ENCODE measurements at places on chromosomes 1 and 21.

- no peak for DNase-seq
Measured at GRCh38 chr1:112528076-112528475, 19.3 kb downstream of the WNT2B start.

DNA sequence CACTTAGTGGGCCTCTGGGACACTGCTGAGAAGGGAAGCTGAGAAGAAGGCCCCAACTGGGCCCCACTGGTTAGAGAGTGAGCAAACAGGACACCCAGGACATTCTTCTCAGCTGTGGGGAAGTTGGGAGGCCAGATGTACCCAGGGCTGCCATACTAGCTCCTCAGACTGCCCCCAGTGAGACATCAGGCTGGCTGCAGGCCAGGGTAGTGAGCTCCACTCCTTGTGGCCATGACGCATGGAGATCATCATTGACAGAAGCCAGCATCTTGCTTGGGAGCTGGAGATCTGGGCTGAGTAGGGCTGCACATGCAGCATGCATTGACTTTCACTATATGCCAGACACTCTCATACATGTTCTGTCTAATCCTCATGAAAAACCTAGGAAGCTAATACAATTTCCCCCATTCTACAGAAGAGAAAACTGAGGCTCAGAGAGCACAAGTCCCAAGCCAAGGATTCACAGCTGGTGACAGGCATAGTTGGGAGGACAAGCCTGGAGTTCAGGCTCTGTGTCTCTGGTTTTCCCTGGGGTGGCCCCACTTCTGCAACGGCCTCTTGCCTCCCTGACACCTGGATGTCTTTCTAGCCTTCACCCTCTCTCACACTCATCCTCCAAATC is 24.1 kb upstream of the MYCL start:
- no peak for DNase-seq

DNA sequence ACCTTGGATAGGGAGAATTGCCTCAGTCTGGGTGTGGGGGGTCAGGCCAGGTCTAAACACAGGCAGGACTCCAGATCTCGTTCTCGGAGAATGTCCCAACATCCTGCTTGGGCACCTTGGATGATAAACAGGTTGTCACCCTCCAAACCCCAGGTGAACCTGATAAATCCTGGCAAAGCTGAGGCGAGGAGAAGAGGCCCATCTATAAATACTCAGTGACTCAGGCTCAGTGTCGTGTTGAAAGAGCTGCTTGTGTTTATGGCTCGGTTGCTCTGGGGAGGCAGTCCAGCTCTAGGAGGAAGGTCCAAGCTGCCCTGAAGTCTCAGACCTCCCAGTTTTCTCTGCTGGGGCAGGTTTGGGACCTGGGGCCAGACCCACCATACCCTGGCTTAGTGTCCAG is 15.8 kb upstream of the TRIM63 start:
- DNase-seq = no peak

GRCh38 chr1:236063919-236064673 is 794 bp downstream of the NID1 start:
- DNase-seq = no peak

DNA sequence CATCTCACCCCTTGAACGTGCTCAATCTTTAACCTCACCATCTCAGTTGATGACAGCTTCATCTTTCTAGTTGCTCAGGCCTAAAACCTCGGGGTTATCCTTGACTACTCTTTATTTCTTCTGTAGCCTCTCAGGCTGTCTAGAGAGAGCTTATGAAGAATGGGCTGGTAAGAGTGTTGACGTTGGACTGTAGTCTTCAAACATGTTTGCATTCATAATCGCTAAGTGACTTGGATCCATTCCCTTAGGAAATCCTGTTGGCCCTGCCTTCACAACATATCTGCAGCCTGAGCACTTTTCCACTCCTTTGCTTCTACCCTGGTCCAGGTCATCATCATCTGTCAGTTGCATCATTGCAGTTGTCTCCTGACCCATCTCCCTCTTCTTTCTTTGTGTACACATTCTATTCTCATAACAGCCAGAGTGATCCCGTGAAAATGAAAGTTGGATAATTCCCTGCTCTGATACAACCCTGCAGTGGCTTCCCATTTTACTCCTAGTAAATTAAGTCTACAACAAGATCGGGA is 10.5 kb downstream of the UCK2 start:
- DNase-seq = no peak

GRCh38 chr21:33668180-33668579 is 25.9 kb downstream of the ITSN1 start:
- DNase-seq = no peak

DNA sequence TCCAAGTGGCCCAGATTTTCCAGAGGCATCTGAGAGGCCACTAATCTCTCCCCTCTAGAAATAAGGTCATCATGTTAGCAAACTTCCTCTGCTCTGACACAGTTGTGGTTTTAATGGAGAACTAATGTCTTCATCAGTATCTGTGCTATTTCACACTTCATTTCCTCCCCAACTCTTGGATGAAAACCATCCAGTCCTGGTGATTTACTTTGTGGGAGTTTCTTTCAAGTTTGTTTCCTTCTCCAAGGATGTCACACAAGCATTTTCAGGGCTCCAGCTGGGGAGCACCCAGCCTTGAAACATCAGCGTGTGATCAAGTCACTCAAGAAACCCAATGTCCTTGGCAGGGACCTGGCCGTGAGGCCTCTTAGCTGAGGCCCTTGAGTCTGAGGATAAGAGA is 38.8 kb downstream of the TBX15 start:
- DNase-seq = no peak

- no peak for DNase-seq
Measured at GRCh38 chr21:34517039-34517438, 5.0 kb upstream of the KCNE1 start.

- DNase-seq = no peak
Measured at GRCh38 chr1:107919953-107920352, 45.0 kb downstream of the VAV3 start.

GRCh38 chr1:168771104-168771630 is 42.2 kb upstream of the DPT start:
- DNase-seq = no peak

DNA sequence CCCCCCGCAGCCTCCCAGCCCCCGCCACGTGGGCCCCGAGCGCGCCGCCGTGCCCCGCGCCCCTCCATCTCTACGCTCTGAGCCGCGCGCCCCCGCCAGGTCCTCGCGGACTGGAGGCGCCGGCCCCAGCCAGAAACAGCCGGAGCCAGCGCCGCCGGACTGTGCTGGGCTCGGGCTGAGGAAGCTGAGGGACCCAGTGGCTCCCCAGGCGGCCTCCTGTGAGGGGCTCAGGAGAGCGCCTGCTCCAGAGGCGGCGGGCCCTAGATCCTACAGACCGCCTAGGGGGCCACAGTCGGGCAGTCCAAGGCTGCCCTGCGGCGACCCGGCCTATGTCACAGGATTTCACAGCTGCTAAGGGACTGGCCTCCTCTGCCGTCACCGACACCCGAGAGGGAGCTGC is 82.1 kb downstream of the NENF start:
- no peak for DNase-seq
